ENCODE measurements at places on chromosomes 1 and 21.
A peak's percentile ranks its signal among the peaks of the same experiment; 100 is the strongest.

DNA sequence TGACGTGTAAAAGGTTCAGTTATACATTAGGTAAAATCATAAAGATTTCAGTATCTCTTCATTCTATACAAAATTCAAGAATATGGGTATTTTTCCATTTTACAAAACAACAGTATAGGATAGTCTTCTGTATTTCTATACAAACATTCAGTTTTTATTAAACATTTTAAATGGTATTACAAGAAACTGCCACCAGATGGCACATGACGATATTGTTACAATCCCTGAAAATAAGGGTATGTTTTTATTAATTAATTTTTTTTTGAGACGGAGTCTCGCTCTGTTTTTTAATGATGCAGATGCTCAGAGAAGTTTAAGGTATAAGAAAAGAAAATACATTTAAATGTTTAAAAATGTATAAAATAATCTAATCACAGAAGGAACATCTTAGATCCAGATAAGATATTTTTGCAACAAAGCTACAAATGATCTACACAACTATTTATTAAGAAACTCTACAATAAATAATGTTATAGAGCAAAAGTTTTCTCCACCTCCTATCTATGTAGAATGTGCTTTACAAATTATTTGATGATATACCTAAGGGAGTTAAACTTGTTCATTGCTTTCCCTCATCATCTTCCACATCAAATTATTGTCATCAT, 23.5 kb upstream of the RSBN1 start:
- peak; percentile 25 for DNase-seq

GRCh38 chr1:22853651-22854185, 118.9 kb downstream of the LACTBL1 start:
- DNase-seq = no peak

GRCh38 chr1:7760245-7760644, 10.9 kb upstream of the VAMP3 start:
- DNase-seq = no peak

DNA sequence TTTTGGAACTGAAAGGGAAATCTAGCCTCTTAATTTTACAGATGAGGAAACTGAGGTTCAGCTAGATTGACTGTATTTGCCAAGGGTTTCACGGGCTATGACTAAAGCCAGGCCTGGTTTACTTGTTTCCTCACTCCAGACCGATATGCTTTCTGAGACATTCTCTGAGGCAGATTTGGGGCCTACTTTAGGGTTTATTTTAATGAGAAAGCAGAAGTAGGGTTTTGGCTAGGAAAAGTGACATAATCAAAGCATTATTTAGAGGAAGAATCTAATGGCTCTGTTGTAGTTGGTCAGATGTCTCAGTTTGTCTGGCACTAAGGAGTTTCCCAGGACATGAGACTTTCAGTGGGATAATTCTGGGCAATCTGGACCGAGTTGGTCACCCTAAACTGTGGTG, 1.5 kb upstream of the RPTN start:
- no peak for DNase-seq

DNA sequence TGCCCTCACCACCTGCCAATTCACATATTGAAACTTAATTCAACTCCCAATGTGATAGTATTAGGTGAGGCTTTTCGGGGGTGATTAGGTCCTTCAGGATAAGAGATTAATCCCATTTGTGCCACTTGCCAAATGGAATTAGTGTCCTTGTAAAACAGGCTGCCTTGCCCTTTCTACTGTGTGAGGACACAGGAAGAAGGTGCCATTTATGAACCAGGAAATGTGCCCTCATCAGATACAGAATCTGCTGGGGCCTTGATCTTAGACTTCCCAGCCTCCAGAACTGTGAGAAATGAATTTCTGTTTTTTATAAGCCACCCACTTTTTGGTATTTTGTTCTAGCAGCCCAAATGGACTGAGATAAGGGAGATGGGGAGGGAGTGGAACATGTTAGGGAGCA, 39.1 kb upstream of the AGL start:
- DNase-seq = no peak

GRCh38 chr1:204025917-204026707, 46.8 kb upstream of the SOX13 start:
- no peak for DNase-seq

- DNase-seq = no peak
These were observed 269.9 kb downstream of the NCAM2 start for GRCh38 chr21:21268061-21268471.

DNA sequence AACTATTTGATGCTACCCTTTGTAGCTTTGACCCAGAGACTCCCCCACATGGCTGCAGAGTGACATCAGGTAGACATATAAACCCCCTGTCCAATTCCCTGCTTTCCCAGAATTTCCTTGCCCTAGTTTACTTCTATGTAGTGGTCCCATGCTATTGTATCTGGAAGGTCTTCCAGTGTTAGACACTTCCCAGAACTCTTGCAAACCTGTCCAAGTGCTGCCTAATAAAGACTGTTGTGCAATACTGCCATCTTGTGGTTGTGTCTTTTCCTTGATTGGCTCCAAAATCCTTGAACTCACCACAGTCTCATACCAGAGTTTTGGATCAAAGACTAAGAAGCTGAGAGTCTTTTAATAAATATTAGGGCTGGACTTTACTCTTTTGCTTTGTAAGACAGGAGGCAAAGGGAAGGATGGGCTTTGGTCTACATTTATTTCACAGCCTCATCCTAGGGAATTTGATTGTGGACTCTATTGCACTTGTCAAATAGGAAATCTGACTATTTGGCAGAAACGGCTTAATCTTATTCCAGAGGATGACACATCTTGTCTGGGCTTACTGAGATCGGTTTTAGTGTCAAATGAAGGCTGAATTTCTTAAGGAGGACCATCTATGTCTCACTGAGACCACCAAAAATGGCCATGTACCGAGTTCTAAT, 169.9 kb downstream of the LRRC7 start:
- DNase-seq = no peak

- DNase-seq = no peak
These were observed 354.3 kb downstream of the TGFB2 start for GRCh38 chr1:218699421-218699820.

DNA sequence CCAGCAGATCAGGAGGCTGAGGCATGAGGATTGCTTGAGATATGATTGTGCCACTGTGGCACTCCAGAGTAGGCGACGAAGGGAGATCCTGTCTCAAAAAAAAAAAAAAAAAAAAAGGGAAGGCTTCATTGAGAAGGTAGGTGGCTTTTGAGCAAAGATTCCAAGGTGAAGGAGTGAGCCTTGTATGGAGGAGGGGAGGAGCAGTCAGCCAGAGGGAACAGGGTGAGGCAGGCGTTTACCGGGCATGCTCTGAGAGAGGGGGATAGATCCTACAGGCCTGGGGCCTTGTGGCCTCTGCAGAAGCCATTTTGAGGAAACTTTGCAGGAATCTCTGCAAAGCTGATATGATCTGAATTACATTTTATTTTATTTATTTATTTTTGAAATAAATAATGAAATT, 5.1 kb upstream of the HDAC1 start:
- no peak for DNase-seq

GRCh38 chr1:223137455-223138085, 5.5 kb downstream of the TLR5 start:
- no peak for DNase-seq

DNA sequence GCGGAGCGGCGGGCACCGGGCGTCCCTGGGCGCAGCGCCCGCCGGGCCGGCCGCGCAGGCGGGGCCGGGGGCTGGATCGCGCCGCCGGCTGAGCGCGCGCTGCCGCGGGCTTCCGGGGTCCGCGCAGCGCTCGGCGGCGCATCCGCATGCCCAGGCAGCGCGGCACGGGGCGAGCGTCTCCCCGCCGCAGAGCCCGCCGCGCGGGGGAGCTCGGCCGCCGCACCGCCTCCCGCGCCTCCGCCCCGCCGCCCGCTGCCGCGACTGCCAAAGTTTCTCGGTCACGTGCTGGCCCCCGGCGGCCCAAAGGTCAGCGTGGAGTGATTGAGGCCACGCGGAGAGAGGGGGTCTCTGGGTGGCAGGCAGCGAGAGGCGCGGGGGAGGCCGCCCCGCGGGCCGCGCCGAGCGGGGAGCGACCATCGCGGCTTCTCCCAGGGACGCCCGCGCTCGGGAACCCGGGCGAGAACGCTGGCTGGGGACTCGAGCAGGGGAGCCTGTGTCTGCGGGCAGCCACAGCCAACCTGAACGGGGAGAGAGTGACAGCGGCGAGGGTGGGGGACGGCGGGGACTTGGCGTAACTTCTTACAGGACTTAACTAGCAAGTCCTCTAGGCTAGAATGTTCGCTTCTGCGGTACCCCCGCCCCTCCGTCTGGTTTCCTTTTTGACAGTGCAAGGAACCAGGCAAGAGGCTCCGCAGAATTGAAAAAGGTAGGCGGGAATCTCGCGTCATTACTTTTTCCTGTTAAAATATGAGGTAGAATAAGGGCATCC, at the start of gene ILDR2:
Gene ILDR2 (minus strand): TSS at position 180 of the 769 bp plus-strand sequence. CDS start 272 bp downstream, outside the sequence.
- peak; percentile 37 for DNase-seq

GRCh38 chr1:195428927-195429326, 1179.3 kb downstream of the KCNT2 start:
- no peak for DNase-seq

GRCh38 chr1:47224676-47225399, 7.2 kb downstream of the TAL1 start:
- DNase-seq = no peak

DNA sequence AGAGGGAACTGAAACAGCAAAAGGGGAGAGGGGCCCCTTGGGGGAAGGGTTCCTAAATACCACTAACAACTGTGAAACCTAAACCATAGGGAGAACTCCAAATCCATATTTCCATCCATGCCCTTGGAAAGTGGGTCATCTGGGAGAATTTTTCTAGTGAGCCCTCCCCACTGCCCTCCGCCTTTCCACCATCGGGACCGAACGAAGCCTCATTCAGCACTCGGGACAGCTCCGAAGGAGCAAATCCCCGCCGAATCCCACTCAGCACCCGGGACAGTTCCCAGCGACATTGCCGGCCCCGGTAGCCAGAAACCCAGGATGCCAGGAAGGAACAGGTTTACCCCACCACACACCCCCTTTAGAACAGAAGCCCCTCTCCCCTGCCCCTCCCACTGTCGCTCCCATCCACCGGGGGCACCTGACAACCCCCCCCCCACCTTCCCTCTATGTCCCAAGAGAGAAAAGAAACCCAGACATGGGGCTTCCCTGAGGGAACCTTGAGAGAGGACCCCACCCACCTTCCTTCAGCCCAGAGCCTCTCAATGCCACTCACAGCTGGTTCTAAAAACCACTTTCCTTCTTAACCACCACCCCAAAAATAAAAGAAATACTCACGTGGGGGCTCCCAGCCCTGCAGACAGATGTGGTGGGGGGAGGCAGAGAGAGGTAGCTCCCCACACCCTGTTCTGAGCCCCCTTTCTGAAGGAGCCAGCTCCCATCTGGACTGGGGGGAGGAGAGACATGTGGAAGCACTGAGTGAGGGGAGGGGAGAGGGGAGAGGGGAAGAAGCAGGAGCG, 4.5 kb downstream of the DLGAP3 start:
- DNase-seq = peak; percentile 29

- DNase-seq = no peak
These were observed 113.5 kb downstream of the NTNG1 start for GRCh38 chr1:107254306-107254705.

GRCh38 chr1:84833194-84833593, 59.8 kb downstream of the LPAR3 start:
- no peak for DNase-seq

DNA sequence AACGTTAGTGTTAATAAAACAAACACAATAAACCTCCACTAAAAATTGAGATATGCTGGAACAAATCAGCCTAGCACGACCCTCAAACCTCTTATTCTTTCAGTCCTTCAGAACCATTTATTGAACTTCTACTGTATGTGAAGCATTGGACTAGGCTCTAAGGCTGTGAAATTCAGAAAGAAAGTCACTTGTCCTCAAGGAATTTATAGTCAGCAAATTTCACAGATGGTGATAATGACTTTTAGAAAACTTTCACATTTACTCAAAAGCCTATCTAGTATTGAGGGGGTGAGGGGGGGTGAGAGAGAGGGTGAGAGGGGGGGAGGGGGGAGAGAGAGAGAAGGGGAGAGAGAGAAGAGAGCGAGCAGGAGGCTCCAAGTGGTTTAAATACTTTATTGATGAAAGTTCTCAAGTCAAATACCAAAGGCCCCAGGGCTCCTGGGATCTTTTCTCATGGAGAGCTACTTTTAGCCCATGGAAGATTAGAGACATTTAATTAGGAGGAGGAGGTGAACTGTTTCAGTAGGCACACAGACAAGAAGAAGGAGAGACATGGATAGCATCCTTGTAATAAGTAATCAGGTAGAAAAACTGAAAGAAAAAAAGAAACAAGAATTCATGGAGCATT, 66.3 kb upstream of the SSX2IP start:
- DNase-seq = no peak

- DNase-seq = no peak
These were observed 140.5 kb downstream of the IFI44 start for GRCh38 chr1:78790174-78790573.

- DNase-seq = no peak
These were observed 11.1 kb downstream of the PDZK1 start for GRCh38 chr1:145695821-145696629.

DNA sequence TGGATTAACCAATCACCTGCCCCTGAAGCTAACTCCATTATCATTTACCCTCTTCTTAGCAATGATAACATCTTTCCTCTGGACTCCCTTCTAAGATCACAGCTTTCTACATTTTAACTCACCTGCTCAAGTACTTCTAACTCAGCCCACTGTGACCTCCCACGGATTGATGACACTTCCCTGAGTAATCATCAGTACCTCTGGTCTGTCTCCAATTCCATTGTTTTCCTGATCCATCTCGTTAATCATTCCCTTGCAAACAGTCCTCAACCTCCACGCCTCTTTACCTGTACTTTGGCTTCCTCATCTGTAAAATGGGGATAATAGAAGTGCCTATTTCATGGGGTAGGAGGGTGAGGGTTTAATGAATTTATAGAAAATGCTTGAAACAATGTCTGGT, 195.3 kb upstream of the APP start:
- DNase-seq = no peak

DNA sequence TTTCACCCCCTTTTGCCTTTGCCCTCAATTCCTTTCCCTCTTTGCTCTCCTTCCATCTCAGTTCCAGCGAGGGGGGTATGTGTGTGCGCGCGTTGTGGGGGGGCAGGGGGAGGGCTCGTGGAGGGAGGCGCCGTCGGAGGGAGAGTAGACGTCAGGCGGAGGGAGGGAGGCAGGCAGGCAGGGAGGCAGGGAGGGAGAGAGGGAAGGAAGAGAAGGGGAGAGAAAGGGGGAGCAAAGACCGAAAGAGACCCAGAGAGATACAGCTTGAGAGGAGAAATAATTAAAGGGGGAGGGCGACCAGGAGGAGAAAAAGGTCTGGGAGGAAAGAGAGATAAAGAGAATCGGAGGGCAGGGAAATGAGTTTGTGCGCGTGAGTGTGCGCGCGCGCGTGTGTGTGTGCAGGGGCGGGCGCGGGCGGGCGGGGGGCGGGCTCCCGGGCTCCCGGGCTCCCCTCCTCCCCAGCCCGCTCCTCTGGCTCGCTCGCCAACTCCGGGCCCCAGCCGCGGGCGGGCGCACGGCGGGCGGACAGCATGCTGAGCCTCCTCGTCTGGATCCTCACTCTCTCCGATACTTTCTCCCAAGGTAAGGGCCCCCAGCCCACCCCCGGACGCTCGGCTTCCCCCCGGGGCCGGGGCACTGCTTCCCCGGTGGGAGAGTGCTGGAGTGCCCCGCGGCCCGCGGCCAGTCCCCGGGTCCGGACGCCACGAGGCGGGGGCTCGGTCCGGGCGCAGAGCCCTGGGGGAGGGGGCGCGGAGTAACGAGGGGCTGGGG, at the start of gene KIRREL1:
Gene KIRREL1 (plus strand): TSS at position 499 of the 771 bp plus-strand sequence. CDS start 32 bp downstream, at position 531.
- no peak for DNase-seq

GRCh38 chr1:37865348-37866120, 6.1 kb upstream of the MTF1 start:
- no peak for DNase-seq

GRCh38 chr1:160374306-160375110, 7.6 kb downstream of the NHLH1 start:
- no peak for DNase-seq

GRCh38 chr1:175511496-175511895, 231.9 kb downstream of the TNR start:
- no peak for DNase-seq

Measured in T-cell (primary cell).